NCI-H748 treated with DMSO at 0.1 percent for 48 hours (cell line): ENCODE measurements at places on chromosomes 4 and X.

GRCh38 chr4:100929758-100930157, 411.9 kb upstream of the EMCN start:
- no peak for DNase-seq

DNA sequence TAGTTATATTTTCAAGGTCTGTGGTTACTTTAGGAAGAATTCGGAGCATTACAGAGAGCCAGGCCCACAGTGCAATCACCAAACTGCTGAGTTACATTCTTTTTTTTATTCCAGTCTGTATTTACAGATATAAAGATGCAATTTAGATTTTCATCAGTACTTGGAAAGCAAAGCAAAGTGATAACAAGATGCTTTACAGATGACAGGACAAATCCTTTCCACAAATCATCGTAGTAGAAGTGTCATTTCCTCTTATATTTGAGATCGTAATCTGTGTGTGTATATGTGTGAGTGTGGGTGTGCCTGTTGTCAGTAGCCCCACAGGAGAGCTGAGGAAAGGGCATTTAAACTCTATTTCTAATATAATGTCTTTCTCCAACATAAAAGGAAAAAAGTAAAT, 1893.7 kb downstream of the STIM2 start:
- no peak for DNase-seq

DNA sequence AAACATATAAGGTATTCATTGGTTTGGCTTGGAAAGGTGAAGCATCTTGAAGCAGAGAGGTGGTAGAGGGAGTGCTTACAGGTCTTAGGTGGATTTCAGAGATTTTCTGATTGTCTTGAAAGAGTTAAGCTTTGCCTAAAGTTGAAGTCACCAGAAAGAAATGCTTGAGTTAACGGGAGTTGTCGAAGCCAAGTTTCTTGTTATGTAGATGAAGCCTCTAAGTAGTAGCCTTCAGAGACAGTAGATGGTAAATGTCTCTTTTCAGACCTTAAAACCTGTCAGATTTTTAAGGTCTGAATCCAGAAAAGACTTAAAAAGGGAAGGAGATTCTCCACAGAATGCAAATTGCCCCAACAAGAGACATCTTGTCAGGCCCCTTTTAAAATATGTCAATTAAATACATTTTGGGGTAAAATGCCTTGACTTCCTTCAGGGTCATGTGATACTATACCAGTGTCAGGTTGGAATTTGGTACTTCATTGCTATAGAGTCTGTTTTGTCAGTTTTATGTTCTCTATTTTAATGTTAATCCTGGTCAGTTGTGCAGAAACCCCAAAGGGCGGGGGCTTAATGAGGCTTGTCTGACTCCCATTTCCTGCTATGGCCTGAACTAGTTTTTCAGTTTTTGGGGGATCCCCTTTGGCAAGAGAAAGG, 81.0 kb downstream of the PCDH18 start:
- no peak for DNase-seq

DNA sequence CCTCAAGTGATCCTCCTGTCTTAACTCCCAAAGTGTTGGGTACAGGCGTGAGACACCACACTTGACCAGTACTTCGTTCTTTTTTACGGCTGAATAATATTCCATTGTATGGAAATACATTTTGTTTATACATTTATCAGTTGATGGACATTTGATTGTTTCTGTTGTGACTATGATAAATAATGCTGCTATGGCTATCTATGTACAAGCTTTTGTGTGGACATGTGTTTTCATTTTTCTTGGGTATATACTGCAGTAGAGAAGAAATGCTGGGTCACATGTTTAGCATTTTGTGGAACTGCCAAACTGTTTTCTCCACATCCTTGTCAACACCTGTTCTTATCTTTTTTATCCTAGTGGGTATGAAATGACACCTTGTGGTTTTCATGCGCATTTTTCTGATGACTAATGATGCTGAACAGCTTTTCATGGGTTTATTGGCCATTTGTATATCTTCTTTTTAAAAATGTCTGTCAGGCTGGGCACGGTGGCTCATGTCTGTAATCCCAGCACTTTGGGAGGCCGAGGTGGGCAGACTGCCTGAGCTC, 37.3 kb downstream of the SAT1 start:
- no peak for DNase-seq

GRCh38 chrX:78886550-78886949, 58.6 kb upstream of the P2RY10 start:
- DNase-seq, result no peak

DNA sequence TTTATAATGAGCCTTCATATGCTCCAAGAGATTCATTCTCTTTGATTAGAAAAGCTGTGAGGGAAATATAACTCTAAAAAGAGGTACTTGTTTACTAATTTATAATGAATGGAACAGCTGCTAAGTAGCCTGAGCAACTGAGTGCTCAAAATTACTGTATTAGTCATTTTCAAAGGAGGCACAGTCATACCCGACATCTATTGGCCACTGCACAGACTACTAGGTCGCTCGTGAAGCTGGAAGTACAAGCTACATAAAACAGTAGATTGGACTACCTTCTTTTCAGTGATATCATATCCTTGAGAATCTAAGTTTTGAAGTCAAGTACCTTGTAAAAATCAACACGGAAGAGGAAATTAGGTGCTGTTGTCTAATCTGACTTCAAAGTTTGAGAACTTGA, 52.0 kb upstream of the GLRB start:
- DNase-seq, result no peak

- DNase-seq, result no peak
These were observed 33.7 kb upstream of the CRMP1 start for GRCh38 chr4:5926598-5926997.

DNA sequence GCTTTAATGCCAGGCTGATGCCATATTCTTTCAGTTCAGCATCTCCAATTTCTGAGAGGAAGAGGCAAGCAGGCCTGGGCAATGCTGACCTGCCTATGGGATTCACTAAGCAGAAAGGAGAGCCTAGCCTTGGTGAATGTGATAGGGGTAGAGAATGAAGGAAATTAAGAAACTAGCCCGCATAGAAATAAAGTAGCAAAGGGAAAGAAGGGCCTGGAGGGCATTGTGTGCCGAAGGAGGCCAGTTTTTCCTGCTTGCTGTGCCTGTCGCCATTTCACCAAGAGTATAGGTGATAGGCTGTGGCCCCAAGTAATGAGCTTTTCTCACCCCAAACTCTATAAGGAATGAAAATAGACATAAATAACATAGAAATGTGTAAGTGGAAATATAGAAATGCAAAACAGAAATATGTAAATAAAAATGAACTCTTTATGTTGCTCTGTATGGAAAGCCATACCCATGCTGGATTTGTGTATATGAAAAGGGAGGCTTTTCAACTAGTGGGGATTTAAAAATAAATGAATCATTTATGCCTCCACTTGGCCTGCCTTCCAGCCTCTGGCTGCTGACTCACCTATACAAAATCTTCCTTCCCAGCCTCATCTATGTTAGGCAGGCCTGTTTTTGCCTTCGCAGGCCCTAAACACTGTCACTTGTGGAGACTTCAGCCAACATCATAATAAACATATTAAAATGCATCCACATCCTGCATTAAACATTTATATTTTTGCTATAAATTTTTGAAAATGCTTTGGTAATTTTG, 5.1 kb upstream of the OCRL start:
- no peak for DNase-seq

DNA sequence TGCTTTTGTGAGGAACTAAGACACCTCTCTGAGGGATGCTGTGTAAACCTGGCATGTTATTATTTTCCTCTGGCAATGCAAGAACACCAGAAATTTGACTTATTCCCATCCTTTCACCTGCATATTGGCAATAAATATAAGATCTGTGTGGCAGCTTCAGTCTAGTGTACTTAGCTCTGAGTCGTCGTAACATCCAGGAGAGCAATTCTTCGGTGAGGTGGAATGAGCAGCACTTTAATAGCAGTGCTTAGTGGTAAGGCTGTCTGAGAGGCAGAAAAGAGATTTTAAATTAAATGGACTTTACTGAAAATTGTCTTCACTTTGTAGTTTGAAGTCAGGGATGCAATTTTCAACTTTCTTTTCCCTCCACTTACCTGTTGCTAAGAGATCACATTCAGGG, 344.9 kb downstream of the PCDH7 start:
- no peak for DNase-seq

DNA sequence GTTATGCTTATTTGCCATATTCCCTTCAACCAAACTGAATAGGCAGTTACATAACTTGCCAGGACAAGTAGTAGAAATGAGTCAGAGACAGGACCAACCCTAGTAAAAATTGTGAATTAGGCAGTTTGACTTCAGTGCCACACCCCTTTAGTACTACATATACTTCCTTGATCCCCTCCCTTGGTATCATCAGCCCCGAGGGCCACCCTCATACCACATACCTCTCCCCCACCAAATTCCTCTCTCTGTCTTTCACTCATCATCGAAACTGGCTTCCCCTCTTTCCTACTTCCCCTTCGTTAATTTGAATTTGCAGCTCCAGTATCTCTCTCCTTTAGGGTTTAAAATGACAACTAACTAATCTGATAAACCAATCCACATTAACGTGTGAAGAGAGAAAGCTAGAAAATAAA, 7.9 kb upstream of the PTPN13 start:
- DNase-seq, result no peak

DNA sequence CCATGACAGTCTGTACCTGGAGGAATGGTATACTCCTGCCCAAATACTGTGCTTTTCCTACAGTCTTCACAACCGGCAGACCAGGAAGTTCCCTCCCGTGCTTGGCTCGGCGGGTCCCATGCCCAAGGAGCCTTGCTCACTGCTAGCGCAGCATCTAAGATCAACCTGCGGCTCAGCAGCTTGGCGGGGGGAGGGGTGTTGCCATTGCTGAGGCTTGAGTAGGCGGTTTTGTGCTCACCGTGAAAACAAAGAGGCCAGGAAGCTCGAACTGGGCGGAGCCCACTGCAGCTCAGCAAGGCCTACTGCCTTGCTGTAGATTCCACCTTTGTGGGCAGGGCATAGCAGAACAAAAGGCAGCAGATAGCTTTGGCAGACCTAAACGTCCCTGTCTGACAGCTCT, 152.7 kb downstream of the TEX11 start:
- DNase-seq, result no peak

GRCh38 chrX:68936608-68937007, 107.8 kb downstream of the EFNB1 start:
- no peak for DNase-seq

DNA sequence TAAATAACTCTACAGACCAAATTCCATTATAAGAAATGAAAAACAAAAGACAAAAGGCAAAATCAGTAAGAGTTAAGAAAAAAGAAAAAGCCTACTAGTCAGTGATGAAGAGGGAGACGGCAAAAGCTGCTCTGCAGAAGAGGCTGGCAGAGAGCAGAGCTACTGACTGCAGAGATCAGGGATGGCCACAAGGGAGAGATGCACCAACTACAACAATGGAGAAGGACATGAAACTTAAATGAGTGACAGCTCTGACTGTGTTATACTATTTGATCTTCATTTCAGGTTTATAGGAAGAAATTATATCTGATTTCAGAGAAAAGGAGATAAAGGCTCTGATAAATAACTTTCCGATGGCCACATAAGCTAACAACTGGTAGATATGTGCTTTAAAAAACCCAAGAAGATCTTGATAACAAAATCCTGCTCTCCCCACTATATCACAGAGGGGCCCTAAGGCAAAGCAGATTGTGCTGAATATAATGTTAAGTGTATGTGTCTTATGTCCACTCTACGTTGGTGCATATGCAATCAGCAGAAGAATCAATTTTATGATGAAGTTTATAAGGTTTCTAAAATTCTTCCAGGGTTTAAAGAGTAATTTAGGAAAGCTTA, 58.4 kb upstream of the COX18 start:
- no peak for DNase-seq

DNA sequence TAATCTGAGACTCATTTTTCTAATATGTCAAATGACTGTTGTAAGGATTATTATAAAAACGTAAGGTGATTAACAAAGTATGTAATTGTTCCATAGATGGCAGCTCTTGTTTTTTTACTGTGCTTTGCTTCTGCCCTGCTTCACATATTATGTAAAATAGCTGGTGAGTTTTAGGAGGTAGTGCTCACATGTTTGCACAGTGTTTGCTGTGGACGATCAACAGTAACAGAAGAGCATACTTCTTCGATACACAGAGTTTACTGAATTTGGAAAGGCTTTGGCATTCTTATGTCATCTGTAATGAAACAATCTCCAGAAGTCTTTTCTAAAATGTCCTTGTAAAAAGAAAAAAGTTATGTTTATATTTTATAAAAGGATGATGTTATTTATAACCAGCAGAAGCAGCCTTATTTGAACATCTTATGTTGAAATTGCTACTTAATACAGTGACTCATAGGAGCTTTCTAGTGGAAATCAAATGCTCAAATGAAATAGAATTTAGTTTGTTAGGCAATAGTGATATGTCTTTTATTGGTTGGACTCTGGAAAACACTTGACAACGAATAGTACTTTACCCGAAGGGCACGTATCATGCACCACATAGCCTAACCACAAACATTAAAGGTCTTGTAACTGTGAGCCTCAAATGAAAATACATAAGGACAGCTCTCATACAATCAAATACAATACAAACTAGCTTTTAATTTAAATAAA, 1.9 kb upstream of the MTTP start:
- no peak for DNase-seq
